ENCODE measurements at places on chromosomes 3 and 15.
A peak's percentile ranks its signal among the peaks of the same experiment; 100 is the strongest.

DNA sequence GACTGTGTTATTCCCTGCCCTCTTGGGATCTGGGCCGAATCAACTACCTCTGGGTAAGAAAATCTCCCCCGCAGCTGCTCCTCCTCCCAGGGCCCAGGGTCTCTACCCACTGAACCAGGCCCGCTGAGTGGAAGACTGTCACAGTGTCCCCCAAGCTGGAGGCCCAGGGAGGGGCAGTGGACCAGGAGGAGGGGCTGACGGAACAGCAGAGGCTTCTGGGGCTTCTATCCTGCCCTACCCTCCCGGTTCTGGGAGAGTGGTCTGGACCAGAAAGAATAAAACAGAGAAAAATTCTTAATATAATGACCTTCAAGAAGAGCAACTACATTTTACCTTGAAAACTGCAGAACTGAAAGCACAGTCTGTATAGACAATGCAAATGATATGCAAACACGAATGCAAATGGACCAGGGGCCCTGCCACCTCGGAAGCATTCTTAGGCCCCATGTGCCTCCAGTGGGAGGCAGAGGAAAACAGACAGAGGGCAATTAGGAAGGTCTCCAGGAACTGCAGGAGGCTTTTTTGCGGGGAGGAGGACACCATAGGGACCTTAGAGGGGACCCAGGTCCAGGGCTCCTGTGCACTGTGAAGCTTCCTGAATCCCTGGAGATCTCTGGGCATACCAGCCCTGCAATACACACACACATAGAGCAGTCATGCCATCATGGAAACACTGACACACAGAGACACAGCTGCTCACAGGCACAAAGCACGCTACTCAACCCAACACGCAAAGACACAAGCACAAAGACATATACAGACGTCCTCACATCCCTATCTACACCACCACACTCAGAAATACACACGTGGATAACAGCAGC lies 12.3 kb downstream of the MEGF11 start:
- DNase-seq: no peak

DNA sequence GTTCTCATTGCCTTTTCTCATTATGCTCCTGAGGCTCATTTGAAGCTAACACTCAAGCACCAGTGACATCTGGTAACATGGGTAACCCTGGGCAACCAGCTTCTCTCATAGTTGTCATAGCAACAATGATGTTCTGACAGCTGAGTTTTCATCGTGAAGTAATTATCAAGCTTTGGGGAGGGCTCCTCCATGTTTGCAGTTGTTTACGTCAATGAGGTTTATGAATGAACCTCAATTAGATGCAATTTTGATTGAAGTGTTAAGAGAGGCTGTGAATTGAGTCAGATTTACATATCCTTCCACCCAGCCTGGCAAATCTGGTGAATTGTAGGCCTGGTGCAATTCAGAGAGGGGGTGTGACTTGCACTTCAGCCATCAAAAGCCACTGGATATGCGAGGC lies 119.3 kb upstream of the CHD2 start:
- no peak for DNase-seq

DNA sequence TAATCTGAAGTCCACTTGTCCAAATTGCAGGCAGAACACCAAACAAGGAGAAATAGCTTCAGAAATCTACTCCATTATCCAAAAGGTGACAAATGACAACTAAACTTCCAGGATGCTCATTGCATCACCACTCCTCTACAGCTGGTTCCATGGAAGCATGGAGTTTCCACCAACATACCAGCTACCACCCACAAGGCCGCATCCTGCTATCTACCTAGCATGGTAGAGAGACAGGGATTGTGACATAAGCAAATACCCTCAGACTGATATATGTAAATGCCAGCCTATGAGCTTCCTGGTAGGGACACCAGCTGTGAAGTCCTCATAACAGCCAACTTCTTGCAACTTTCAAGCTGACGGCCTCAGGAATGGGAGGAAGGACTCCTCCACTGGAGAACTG lies at the start of gene TRIM42:
Gene TRIM42, plus strand, starts transcription at position 301 of the 400 bp plus-strand sequence. CDS start 166 bp downstream, outside the sequence.
- no peak for DNase-seq

DNA sequence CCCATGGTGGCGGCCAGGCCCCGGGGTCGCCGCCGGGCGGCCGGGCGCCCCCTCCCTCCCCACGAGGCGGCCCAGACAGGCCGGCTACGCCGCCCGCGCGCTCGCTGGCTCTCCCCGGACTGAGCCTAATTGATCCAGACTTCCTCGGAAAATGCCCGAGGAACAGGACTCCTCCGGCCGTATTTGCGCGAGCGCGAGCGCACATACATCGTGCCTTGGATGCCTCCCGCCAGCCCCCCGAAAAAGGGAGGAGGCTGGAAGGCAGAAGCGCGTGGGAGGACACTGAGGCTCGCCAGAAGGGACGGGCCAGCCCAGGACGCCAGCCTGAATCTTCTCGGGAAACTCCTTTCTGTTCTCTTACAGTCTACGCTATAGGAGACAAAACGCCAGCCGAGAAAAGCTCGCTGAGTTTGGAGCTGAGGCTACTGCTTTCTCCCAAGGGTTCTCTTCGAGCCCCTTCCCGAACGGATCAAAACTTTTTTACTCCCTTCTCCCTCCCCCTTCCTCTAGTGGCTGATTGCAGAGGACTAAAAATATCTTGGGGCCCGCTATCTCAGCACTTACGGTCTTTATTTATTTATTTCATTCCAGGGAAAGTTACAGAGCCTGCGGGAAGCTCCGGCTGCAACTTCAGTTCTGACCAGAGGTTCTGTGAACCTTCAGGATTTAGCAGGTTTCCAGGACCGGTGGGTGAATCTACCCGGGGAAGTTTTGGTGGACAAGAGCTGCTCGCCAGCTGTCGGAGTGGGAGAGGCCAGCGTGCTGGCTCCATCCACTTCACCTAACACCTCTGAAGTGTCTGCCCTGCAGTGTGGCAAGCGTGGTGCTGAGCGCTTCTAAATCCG lies at the start of gene PDZRN3:
Gene PDZRN3, minus strand, starts transcription at position 121 of the 845 bp plus-strand sequence.
- peak; percentile 93 for DNase-seq

DNA sequence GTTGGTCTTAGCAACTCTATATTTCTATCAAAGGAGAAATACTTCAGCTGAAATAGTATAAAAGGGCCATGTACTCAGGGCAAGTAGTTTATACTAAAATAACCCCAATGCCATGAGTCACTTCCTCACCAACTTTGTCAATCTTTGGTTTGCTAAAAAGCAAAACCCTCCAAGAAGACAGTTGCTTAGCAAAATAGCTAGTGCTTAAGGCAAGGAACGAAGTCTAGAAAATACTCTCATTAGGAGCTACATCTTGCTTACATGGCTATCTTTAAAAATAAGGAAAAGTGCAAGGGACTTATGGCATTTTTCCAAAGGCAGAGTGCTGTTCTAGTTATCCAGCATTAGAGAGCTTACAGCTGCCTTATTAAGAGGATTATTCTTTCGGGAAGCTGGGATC lies 28.4 kb downstream of the P3H2 start:
- DNase-seq: peak; percentile 80

DNA sequence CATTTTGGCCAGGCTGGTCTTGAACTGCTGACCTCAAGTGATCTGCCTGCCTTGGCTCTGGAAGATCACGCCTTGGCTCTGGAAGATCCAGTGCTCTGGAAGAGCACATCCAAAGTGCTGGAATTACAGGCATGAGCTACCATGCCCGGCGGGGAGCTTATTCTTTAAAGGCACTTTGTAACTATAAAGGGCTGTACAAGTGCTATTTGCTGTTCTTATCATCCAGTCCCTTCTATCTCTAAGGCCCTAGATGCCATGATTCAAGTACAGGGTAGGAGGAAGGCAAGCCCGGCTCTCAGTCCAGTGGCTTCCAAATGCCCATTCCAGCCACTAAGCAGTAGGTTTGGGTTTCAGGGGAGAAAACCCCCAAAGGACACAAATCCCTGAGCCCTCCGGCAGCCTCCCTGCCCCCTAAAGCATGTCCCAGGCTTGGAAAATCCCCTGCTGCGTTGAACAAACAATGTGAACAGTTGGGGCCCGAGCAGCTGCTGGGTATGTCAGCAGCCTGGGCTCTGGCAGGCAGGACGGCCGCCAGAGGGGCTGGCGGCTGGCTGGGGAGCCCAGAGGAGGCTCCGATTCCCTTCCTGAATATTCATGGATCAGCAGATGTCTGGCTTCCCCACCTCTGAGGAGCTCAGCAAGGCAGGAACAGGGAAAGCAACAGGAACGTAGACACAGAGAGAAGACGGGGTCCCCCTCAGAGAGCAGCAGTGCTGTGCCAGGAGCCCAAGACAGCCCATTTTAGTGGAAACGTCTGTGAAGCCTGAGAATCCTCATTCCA lies 7.7 kb downstream of the IGDCC4 start:
- peak; percentile 84 for DNase-seq

- DNase-seq: no peak
Observed at GRCh38 chr3:4693620-4694019, 200.5 kb downstream of the ITPR1 start.

- no peak for DNase-seq
Observed at GRCh38 chr3:41267975-41268640, 68.8 kb downstream of the CTNNB1 start.

GRCh38 chr3:196967412-196968232 lies 1.0 kb downstream of the PIGZ start:
- DNase-seq: no peak

- no peak for DNase-seq
Observed at GRCh38 chr3:172076212-172076611, 36.8 kb downstream of the FNDC3B start.

DNA sequence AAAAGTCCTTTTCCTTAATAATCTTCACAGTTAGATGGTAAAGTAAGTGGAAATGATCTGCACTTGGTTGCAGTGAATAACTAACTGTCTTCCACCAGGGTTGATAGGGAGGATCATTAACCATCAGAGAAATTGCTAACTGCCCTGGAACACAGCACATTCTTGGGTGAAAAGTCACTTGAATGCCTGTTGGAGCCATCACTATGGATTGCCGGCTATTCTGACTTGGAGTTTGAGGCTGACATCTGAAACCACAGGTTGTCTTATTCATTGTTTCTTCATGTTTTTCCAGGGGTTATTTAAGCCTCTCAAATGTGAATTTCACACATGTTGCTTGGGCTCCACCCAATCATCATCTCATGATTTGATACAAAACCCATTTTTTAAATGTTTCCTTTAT lies 901.4 kb downstream of the MCTP2 start:
- no peak for DNase-seq

DNA sequence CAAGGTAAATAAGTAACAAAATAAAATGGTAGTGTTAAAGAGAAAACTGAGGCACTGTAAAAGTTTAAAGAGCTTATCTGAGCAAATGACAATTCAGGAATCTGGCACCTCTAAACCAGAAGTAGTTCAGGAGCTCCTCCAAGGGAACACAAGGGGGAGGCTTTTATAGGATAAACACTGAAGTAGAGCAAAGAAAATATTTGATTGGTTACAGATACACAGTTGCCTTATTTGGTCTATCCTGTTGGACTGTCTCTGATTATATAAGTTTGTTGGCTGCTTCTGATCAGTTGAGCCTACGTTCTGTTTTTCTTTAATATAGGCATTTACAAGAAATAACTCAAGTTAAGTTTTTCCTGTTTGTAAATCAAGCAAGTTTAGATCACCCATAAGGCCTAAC lies 146.9 kb downstream of the ERC2 start:
- no peak for DNase-seq

DNA sequence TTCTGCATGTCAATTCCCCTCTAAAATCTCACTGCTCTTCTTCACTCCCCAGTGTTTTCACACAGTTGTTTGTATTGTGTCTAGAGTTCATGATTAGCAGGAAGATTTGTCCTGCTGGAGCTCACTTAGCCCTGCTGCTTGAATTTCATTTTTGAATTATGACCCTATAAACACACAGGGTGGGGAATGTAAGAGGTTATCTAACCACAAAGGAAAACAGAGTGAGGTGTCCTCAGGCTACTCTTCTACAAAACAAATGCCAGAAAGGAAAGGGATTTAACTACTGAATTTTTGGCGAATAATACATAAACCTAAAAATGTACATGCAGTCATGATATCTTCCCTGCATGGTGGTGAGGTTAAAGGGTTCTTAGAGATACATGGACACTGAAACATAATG lies 215.1 kb upstream of the CNTN4 start:
- DNase-seq: no peak
